ENCODE measurements at places on chromosomes 3 and 15.

GRCh38 chr3:95338446-95338845 is 1275.6 kb downstream of the NSUN3 start:
- DNase-seq: no peak

DNA sequence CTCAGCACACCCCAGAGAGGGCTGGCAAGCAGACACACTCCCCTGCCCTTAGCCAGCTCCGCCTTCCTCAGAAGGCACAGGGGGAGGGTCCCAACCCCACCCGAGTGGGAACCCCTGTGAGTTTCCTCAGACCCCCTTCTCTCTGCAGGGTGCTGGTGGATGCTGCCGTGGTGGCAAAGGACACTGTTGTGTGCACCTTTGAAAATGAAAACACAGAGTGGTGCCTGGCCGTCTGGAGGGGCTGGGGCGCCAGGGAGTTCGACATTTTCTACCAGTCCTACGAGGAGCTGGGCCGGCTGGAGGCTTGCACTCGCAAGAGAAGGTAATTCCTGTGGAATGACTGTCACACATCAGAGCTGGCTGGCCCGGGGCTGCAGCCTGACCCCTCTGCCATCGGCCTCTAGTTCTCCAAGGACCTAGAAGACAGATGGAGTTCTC is 149.4 kb downstream of the LRRK1 start:
- no peak for DNase-seq

- DNase-seq: peak; percentile 66
Observed at GRCh38 chr15:71448688-71449114, 333.4 kb downstream of the THSD4 start.

- DNase-seq: no peak
Observed at GRCh38 chr3:184827572-184827971, 15.6 kb downstream of the VPS8 start.

DNA sequence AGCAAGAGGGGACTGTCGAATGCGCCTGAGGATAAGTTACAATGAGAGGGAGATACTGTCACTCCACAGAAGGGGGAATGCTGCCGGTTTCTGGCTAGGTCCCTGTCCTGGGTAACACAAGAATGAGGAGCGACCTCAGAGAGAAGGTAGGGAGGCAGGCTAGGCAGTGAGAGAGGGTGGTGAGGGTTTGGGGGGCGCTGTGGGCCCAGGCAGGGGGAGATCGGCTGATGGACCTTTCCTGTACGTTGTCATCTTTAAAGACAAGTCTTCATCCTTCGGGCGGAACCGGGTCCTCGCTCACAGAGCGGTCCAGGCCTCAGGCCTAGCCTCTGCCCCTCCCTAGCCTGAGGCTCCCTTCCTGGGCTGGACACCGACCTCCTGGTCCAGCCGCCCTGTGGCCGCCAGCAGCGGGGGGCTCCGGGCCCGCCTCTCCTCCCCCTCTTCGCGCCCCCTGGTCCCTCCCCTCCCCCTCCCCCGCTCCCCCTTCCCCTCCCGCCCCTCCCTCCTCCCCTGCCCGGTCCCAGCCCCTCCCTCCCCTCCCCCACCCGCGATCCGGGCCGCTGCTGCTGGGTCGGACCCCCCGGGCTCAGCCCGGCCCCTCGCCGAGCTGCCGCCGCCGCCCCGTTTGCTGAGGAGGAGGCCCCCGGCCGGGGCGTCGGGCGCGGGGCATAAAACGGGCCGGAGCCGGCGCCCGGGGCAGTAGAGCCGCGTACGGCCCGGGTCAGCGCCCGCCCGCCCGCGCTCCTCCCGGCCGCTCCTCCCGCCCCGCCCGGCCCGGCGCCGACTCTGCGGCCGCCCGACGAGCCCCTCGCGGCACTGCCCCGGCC is at the start of gene CHRD:
Gene CHRD (plus strand): TSS at position 697 of the 827 bp plus-strand sequence. CDS start 265 bp downstream, outside the sequence.
- DNase-seq: no peak
